ENCODE measurements at places on chromosomes 2 and 18.

- no peaks in the 10 kb centered on the region for H3K4me1 ChIP-seq
- DNase-seq = no peak
- no peaks in the 10 kb centered on the region for H3K36me3 ChIP-seq
- peaks cover 22% of the 10 kb centered on the region for H3K27me3 ChIP-seq
- H3K4me3 ChIP-seq = no peak overlapping the region
Measured at GRCh38 chr2:72006188-72006736, 141.4 kb downstream of the CYP26B1 start.

GRCh38 chr2:190506666-190507065 lies 27.9 kb downstream of the NEMP2 start:
- no peak overlapping the region for H3K4me3 ChIP-seq
- H3K36me3 ChIP-seq = peaks cover 40% of the 10 kb centered on the region
- no peak overlapping the region for H3K27ac ChIP-seq
- H3K4me1 ChIP-seq = peaks cover 1% of the 10 kb centered on the region

- no peak for DNase-seq
- no peaks in the 10 kb centered on the region for H3K27me3 ChIP-seq
- H3K4me3 ChIP-seq = no peak overlapping the region
- no peaks in the 10 kb centered on the region for H3K4me1 ChIP-seq
- no peaks in the 10 kb centered on the region for H3K36me3 ChIP-seq
- no peak overlapping the region for H3K27ac ChIP-seq
Measured at GRCh38 chr2:41724465-41724864, 323.4 kb upstream of the PKDCC start.

GRCh38 chr2:237091779-237092436 lies 6.2 kb downstream of the COPS8 start:
- peaks cover 59% of the 10 kb centered on the region for H3K4me1 ChIP-seq
- no peak for DNase-seq
- H3K36me3 ChIP-seq = peaks cover 81% of the 10 kb centered on the region
- H3K27me3 ChIP-seq = no peaks in the 10 kb centered on the region

GRCh38 chr2:66571918-66572317 lies 137.0 kb downstream of the MEIS1 start:
- no peak overlapping the region for H3K4me3 ChIP-seq
- H3K36me3 ChIP-seq = peaks cover 24% of the 10 kb centered on the region
- no peak for DNase-seq
- peaks cover 24% of the 10 kb centered on the region for H3K4me1 ChIP-seq

GRCh38 chr18:10792181-10792580 lies 266.4 kb downstream of the NAPG start:
- no peak overlapping the region for H3K4me3 ChIP-seq
- H3K36me3 ChIP-seq = no peaks in the 10 kb centered on the region
- no peak overlapping the region for H3K27ac ChIP-seq
- no peak for DNase-seq
- H3K4me1 ChIP-seq = no peaks in the 10 kb centered on the region

DNA sequence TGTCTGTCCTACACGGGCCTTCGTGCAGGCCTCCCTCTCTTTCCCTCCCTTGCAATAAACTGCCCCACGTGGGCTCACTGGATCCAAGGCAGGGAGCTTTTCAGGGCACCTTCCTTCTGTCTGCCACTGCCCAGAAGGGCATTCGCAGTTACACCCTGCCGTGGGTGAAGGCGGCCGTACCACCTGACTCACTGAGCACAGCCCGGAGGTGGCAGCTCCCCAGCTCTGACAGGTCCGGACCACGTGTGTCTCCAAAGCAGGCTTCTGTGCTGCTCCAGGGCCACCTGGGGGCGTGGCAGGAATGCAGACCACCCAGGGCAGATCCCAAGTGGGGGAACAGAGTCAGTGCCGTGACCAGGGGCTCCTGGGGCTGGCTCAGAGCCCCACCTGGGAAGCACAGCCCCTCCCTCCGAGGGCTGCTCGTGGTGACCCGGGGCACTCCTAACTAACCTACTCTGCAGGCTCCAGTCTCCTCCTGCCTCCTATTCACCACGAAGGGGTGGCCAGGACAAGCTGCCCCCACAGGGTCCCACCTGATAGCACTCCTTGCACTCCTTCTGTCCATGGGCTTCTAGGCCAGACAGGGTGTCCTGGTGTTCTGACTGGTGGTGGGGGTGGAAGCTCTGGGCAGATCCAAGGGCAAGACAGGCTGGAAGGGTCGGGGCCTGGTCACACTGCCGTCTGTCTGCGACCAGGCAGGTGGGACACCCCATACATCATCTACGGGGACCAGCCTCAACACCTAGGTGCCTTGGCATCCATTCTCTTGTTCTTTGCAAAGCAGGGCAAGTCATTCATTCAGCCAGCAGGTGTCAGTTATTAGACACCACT lies 9.7 kb downstream of the SNED1 start:
- H3K27me3 ChIP-seq = no peaks in the 10 kb centered on the region
- no peak overlapping the region for H3K27ac ChIP-seq
- H3K4me3 ChIP-seq = no peak overlapping the region

DNA sequence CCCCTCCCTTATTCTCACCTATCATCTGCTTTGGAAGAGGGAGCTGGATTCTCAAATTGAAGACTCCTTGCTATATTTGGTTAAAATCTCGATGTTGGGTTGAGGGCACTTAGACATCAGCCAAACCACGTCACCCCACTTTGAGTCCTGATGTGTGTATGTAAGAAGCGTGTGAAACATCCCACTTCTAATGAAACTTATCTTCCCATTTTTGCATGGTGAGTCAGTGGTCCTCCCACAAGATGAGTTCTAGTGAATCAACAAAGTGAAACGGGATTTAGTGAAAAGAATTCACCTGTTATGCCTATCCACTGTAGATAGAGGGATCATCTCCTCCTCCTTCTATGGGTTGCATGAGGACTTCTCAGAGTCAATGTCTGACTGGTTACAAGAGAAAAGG lies 51.4 kb upstream of the SPRED2 start:
- no peak overlapping the region for H3K4me3 ChIP-seq

- H3K36me3 ChIP-seq = no peaks in the 10 kb centered on the region
- peak; percentile 40 for DNase-seq
- H3K27ac ChIP-seq = no peak overlapping the region
Measured at GRCh38 chr2:205858881-205859441, 176.7 kb downstream of the NRP2 start.

DNA sequence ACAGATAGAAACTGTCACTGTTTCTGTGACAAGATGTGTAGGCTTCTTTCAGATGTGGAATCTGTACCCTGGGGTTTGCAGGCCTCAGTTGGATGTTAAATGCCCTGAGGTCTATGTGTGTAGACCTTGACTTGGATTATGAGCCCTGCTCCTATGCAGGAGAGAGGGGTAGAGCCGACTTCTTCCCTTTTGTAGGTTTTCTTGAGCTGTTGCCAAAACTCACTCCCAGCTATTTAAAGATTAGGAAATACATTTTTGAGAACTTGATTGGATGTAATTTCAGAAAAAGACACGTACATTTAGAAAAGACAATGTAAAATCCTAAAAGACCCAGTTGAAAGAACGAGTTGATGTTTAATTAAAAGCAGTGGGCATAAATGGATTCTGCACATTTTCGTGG lies 374.8 kb downstream of the SLC4A3 start:
- no peaks in the 10 kb centered on the region for H3K27me3 ChIP-seq
- DNase-seq = no peak
- no peaks in the 10 kb centered on the region for H3K4me1 ChIP-seq
- H3K27ac ChIP-seq = no peak overlapping the region
- no peaks in the 10 kb centered on the region for H3K36me3 ChIP-seq
